ENCODE measurements at places on chromosomes 12 and 14.

DNA sequence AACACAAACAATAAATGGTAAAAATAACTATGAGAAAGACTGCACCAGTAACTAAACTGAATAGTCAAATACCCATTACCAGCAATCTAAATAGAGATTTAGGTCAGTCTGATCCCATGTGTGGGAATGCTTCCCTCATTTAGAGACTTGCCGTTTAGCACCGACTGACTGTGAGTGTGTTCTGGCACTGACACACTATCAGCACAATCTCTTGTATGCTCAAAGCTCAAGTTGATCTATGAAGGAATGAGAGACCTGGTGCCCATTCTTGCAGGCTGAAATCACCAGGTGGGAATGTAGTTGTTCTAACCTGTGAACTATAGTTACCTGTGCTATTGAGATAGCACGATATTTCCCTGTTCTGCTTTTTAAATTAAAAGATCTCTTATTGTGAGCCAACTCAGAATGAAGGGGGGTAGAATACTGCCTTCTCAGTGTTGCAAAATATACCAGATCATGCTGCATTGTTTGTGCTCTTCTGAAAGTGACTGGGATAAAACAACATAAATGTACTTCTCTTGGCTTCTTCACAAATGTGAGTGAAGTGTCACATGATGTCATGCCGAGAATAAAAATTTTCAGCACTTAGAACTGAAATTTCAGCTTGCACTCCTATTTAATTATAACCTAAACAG is 99.6 kb downstream of the LIN7A start:
- DNase-seq, result no peak

DNA sequence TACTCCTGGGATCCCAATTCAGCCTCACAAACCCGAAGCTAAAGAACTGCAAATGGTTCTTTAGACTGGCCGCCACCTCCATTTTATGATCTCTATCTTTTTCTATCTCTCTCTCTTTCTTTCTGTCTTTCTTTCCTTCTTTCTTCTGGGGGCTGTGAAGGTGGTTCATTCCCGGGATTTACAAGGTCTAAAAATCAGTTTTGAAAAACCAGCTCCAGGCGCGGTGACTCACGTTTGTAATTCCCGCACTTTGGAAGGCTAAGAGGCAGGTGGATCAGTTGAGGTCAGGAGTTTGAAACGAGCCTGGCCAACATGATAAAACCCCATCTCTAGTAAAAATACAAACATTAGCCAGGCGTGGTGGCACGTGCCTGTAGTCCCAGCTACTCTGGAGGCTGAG is 67.2 kb upstream of the VASH1 start:
- no peak for DNase-seq

- DNase-seq, result no peak
Observed at GRCh38 chr12:105555556-105556295, 225.2 kb downstream of the C12orf75 start.

- no peak for DNase-seq
Observed at GRCh38 chr12:111188436-111188835, 180.5 kb downstream of the PHETA1 start.

GRCh38 chr12:15601210-15601800 is 187.9 kb downstream of the EPS8 start:
- DNase-seq, result no peak

- DNase-seq, result no peak
Observed at GRCh38 chr14:96627386-96627785, 125.2 kb downstream of the PAPOLA start.

DNA sequence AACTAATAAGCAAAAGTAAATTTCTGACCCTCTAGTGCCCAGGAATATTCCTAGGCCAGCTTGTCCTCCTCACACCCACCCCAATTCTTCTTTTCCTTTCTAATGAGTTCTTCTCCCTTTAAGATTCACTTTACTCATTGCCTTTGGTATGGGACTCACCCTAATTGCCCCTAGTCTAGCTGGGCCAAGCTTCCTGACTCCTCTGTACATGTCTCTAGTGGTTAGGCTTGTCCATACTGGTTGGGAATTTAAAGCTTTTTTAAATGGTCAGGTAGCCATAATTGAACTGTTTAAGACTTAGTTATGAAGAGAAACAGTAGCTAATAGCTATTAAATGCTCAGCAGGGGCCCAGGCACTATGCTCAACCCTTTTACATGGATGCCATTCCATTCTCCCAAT is 248.2 kb downstream of the C12orf42 start:
- DNase-seq, result no peak

- DNase-seq, result no peak
Observed at GRCh38 chr12:129870136-129870535, 33.7 kb downstream of the TMEM132D start.

GRCh38 chr14:91872517-91873470 is 5.5 kb upstream of the TC2N start:
- peak; percentile 53 for DNase-seq

DNA sequence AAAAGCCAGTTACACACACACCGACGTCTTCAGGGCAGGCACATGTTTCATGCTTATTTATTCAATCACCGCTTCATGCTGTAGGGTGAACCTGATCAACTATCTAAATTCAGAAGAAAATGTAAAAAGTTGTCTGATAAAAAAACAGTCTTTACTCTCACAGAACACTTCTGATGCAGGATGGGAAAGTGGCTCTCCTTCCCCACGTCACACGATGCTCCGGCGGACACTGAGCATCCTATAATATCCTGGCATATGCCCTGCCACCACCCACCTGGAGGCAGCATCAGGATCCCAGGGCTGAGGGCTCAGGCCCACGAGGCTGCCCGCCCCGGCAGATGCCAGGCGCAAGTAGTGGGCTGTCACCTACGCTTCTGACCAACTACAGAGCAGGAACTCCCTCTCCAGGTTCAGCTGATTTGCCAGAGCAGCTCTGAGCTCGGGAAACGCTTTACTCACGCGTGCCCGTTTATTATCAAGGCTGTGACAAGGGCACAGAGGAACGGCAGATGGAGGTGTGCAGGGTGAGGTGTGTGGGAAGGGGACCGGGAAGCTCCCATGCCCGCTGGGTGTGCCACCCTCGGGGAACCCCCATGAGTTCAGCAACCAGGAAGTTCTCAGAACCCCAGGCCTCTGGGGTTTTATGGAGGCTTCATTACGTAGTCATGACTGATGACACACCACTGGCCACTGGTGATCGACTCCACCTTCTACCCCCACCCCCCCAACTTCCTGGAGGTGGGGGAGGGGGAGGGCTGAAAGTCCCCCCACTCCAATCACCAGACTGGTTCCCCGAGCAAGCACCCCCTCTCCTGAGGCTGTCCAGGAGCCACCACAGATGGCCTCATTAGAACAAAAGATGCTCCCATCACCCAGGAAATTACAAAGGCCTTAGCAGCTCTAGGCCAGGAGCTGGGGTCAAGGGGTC is 32.1 kb downstream of the SLC15A4 start:
- DNase-seq, result no peak

- no peak for DNase-seq
Observed at GRCh38 chr14:80705241-80705980, 236.1 kb downstream of the CEP128 start.

Data from T-helper 1 cell (primary cell).